ENCODE measurements at places on chromosomes 4 and X.
A peak's percentile ranks its signal among the peaks of the same experiment; 100 is the strongest.

- no peak for DNase-seq
Measured at GRCh38 chr4:2592572-2592971, 56.1 kb downstream of the FAM193A start.

DNA sequence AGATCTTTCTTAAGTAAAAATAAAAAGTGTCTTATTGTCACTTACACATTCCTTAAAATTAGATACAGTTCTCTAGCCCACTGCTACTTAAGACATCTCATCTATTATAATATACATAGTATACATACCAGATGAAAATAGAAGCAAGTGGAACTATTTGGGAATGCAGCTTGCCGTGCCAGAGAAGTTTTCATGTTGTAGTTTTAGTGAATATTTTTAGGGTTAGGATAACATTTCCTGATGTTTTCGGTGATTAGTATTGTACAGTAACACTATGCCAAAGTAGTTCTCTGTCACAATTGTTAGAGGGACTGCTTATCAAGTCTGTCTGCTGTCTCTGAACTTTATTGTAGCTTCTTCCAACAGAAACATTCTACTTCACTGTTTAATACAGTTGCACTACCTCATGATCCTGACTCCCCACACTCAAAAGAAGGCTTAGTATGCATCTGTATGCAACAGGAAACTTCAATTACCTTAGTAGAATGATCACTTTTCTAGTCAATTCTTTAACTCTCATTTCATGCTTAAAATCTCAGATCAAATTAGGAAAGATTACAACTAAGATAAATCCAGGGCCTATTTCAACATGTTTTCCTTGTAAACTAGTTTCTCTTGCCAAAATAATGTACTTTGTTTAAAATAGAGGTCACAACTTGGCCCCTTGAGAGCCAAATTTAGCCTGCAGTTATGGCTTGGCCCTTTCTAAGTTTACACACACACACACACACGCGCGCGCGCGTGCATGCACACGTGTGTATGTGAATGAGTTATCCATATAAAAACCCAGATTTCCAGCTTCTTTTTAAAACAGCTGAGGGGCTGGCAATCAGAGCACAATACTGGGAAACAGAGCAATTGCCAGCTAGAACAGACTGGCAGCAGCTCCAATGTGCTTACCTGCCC is 42.3 kb upstream of the SRPX start:
- DNase-seq = peak; percentile 34

DNA sequence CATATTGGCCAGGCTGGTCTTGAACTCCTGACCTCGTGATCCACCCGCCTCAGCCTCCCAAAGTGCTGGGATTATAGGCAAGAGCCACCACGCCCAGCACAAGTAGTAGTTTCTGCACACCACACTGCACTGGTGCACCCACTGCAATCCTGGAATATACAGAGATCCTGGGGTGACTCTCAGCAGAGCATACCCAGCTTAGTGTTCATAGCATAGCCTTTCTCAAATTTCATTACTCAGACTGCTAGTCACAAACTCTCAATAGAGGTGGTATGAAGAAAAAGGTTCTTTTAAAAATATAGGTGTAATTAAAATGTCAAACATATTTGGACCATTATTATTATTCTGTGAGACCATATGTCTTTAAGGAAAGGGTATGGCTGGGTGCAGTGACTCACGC is 6.2 kb upstream of the ARHGAP10 start:
- DNase-seq = peak; percentile 32

DNA sequence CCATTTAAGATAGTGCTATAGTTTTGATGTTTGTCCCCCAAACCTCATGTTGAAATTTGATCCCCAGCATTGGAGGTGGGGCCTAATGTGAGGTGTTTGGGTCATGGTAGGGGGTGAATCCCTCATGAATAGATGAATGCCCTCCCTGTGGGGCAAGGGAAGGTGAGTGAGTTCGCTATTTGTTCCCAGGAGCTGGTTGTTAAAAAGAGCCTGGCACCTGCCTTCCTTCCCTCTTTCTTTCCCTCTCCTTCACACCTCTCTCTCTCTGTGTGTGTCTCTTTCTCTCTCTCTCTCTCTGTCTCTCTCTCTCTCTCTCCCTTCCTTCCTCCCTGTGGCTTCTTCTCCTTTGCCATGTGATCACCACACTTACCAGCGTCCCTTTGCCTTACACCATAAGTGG is 160.7 kb downstream of the AASDH start:
- no peak for DNase-seq

- DNase-seq = no peak
Measured at GRCh38 chr4:8189551-8190466, 9.3 kb upstream of the SH3TC1 start.

GRCh38 chr4:124055896-124056295 is 656.6 kb downstream of the ANKRD50 start:
- no peak for DNase-seq

DNA sequence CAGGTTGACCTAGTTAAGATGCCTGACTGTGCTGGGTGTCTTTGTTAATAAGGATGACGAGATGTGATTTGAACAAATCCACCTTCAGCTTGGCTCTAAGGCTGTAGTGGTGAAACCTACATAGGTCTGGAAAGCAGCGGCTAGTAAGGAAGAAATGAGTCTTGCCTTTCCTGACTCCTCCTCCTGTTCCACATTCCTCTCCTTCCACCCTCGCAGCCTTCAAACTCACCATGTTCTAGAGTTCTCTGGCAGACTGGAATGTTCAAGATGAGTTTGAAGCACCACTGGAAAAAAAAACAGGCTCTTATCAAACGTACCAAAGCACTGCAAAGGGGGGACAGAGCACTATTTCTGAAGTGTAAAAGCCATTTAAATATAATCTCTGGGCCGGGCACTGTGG is 395.4 kb downstream of the BMPR1B start:
- DNase-seq = peak; percentile 18

DNA sequence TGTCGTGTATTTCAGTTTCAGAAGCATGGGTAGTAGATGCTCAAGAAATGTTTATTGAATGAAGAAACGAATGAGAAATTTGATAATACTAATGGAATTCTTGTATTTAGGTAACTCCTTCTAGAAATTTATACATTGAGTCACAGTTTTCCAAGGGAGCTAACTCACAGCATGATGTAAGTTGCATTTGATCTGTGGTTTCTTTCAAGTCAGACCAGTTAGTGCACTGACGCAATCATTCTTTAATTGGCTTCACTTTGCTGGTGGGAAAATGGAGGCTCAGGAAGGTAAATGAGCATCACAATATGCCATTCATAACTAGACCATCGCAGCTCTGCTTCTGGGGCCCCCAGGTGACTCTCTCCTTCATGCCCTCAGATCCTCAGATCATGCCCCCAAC is 17.3 kb upstream of the CWH43 start:
- peak; percentile 83 for DNase-seq

DNA sequence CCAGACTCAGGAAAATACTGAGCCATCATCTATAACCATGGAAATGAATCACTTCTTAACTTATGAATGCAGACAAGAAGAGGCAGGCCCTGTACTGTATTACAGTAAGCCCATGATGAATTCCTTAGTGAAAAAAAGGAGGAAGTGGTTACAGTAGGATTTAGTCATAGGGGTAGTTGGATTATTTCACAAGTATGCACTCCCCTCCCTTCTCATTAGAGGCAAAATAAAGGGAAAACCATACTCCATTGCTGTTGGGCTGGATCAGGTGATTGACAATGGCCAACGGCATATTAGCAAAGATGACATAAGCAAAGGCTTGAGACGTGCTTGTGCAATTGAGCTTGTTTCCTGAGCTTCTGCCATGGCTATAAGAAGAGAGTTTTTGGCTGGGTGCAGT is 181.1 kb upstream of the PRPS2 start:
- peak; percentile 90 for DNase-seq

Measured in fibroblast of skin of abdomen (primary cell).